ENCODE measurements at places on chromosomes 16 and 17. TPM values are rescaled to one million over a fixed set of nuclear protein-coding genes. Genes with fewer than 3 reads are reported as not detected.

The KRT39 gene
- total RNA-seq: 2.4 TPM

The OSGIN1 gene
- not detected for total RNA-seq

The ABCA9 gene
- 3.6 TPM for total RNA-seq

The SLFN11 gene
- 11.3 TPM for total RNA-seq

- no peak for DNase-seq
These were observed 125.2 kb downstream of the USP31 start for GRCh38 chr16:23024044-23024443.

- peak; percentile 69 for DNase-seq
These were observed 89.0 kb downstream of the SYCE1L start for GRCh38 chr16:77288222-77288621.
